Immature natural killer cell (primary cell): ENCODE measurements at places on chromosomes 13 and 19. TPM values are rescaled to one million over a fixed set of nuclear protein-coding genes. Genes with fewer than 3 reads are reported as not detected.
A peak's percentile ranks its signal among the peaks of the same experiment; 100 is the strongest.

The GRIK5 gene
- polyA plus RNA-seq = not detected

The IZUMO2 gene
- polyA plus RNA-seq = not detected

DNA sequence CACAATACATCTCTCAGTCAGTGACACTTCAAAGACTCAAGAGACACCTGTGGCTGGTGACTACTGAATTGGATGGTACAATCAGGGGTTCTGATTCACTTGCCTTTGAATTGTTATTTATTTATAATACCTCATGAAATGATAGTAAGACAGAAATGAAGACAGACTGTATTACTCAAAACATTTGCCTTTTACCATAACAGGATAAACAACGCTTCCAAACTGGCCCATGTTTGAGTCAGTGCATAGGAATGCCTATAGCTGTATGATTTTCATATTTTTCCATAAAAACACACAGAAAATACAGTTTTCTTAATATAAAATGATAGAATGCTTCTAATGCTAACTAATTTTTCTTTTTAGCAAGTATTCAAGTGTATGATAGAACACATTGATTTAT is 59.5 kb upstream of the FGF14 start:
- H3K36me3 ChIP-seq = no peaks in the 10 kb centered on the region
- peaks cover 7% of the 10 kb centered on the region for H3K27me3 ChIP-seq
- H3K4me1 ChIP-seq = peaks cover 1% of the 10 kb centered on the region
- no peak for DNase-seq

The SHD gene
- not detected for polyA plus RNA-seq

DNA sequence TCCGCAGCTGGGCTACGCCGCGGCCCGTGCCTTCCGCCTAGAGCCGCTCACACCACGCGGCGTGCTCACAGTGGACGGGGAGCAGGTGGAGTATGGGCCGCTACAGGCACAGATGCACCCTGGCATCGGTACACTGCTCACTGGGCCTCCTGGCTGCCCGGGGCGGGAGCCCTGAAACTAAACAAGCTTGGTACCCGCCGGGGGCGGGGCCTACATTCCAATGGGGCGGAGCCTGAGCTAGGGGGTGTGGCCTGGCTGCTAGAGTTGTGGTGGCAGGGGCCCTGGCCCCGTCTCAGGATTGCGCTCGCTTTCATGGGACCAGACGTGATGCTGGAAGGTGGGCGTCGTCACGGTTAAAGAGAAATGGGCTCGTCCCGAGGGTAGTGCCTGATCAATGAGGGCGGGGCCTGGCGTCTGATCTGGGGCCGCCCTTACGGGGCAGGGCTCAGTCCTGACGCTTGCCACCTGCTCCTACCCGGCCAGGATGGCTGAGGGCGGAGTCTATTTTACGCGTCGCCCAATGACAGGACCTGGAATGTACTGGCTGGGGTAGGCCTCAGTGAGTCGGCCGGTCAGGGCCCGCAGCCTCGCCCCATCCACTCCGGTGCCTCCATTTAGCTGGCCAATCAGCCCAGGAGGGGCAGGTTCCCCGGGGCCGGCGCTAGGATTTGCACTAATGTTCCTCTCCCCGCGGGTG is 7.4 kb downstream of the DBP start:
- H3K27ac ChIP-seq = no peak overlapping the region
- peaks cover 46% of the 10 kb centered on the region for H3K4me1 ChIP-seq
- no peak for DNase-seq
- H3K36me3 ChIP-seq = peaks cover 4% of the 10 kb centered on the region
- peaks cover 7% of the 10 kb centered on the region for H3K27me3 ChIP-seq

The IGFL4 gene
- not detected for polyA plus RNA-seq

The RYR1 gene
- polyA plus RNA-seq = 0.04 TPM

GRCh38 chr19:37763488-37763887 is 15.9 kb downstream of the ZNF573 start:
- no peaks in the 10 kb centered on the region for H3K27me3 ChIP-seq
- DNase-seq = no peak
- H3K4me1 ChIP-seq = no peaks in the 10 kb centered on the region

DNA sequence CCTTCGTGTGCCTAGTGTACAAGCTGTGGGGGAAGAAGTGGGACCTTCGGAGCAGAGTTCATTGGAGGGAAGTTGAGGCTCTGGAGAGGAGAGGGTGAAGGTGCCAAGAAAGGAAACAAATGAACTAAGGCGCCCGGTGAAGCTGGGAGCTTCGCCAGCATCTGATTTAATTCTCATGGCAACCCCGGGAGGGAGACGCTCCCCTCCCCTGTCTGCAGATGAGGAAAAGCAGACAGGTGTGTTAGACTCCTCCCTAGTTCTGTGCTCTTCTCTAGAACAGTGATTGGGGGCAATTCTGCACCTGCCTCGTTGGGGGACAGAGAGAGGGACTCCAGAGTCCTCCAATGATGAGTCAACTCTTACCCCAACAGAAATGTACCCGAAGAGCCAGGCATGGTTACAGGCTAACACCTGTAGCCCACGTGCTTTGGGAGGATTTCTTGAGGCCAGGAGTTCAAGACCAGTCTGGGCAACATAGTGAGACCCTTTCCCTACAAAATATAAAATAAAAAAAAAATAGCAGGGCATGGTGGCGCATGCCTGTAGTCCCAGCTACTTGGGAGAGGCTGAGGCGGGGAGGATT is 4.2 kb downstream of the SSC5D start:
- H3K27ac ChIP-seq = no peak overlapping the region
- H3K4me3 ChIP-seq = no peak overlapping the region
- H3K27me3 ChIP-seq = no peaks in the 10 kb centered on the region
- no peaks in the 10 kb centered on the region for H3K36me3 ChIP-seq
- H3K4me1 ChIP-seq = peaks cover under 1% of the 10 kb centered on the region

- peaks cover 3% of the 10 kb centered on the region for H3K27me3 ChIP-seq
- H3K4me1 ChIP-seq = peaks cover 6% of the 10 kb centered on the region
- no peak for DNase-seq
- peak overlapping the region; percentile 10 for H3K27ac ChIP-seq
- no peak overlapping the region for H3K4me3 ChIP-seq
- peaks cover 7% of the 10 kb centered on the region for H3K36me3 ChIP-seq
Measured at GRCh38 chr19:15534957-15535864, 26.9 kb downstream of the CYP4F22 start.

GRCh38 chr13:44734201-44734707 is 158.1 kb upstream of the TSC22D1 start:
- no peaks in the 10 kb centered on the region for H3K36me3 ChIP-seq
- H3K4me1 ChIP-seq = no peaks in the 10 kb centered on the region
- no peak overlapping the region for H3K27ac ChIP-seq
- H3K27me3 ChIP-seq = peaks cover 1% of the 10 kb centered on the region
